ENCODE measurements at places on chromosomes 11 and 22.

- no peak for DNase-seq
These were observed 123.4 kb downstream of the DSCAML1 start for GRCh38 chr11:117673602-117674001.

- DNase-seq = no peak
These were observed 5.9 kb upstream of the ATF4 start for GRCh38 chr22:39514373-39514973.

DNA sequence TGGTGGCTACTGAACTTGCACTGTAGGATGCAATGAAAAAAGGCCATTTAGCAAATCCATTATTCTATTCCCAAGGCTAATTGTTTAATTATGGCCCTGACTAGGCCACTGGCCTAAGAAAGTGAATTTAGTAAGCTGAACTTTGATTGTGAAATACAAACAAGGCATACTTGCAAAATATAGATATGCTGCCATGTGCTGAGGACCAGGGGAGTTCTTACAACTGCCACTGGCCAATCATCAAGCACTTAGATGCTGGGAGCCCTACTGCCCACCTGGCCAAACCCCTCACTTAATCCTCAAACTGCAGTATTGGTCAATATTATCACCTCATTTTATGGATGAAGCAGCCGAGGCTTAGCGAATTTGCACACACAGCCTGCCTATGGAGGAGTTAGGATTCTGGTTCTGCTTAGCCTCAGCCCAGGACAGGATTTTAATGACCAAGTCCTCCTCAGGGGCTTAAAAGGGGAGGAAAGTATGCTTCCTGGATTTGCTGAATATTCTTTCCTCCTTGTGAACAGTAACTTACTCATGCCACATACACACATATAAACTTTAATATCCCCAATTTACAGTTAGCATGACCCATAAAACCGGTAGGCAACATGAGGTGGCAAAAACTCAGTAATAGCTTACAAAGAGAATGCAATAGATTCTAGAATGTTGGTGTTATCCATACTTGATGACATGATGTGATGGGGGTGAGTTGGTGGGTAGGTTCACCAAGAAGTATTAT lies 39.3 kb downstream of the CD44 start:
- no peak for DNase-seq

DNA sequence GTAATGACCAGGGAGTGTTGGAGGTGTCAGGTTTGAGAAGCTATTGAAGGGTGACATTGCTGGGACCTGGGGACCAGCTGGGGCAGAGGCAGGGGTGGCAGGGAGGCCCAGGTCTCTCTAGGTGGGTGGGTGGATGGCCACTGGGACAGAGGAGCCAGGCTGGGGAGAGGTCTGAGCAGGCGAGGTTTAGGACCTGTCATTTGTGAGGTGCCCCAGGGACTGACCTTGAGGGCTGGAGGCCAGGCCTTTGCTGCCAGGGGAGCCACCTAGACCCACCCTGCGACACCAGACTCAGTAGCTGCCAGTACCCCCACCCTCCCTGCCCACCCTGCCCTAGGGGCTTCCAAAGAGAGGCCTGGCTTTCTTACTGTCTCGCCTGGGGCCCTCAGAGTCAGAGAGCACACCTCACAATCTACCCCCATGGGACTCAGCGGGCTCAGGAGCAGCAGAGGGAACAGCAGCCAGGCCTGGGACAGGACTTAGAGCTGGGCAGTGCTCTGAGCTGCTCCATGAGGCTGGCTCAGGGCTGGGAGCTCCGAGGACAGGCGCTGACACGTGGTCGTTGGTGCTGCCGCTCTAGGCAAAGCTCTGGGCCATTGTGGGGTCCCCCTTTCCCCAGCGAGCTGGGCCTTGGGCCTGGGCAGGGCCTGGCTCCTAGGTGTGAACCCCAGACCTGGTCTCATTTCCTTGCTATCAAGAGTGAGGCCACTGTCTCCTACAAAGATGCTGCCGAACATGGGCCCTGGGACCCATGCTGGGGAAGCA lies 28.6 kb upstream of the PPARA start:
- no peak for DNase-seq

DNA sequence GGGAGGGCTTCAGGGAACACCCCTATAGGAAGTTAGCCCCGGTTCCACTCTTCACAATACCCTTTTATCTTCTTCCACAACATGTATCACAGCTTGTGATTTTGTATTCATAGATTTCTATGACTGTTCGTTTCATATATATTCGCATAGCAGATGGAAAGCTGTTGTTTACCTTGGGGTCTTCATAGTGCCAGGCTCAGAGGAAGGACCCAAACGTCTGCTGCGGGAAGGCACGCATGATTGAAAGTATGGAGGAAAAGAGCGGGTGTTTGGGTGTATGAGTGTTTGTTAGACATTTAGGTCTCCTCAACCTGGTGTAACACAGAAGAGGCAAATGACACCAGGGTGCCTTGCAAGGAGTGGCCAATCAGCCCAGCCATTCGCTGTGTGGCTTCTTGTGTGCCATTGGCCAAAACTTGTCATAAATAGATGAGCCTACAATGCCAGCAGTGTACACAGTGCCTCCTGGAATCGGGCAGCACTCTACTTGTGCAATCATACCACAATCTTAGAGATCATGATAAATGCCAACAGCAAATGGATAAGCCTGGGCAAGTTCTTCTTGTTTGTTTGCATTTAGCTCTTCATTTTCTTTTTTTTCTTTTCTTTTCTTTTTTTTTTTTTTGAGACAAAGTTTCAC lies 10.9 kb upstream of the ADA2 start:
- DNase-seq = no peak

DNA sequence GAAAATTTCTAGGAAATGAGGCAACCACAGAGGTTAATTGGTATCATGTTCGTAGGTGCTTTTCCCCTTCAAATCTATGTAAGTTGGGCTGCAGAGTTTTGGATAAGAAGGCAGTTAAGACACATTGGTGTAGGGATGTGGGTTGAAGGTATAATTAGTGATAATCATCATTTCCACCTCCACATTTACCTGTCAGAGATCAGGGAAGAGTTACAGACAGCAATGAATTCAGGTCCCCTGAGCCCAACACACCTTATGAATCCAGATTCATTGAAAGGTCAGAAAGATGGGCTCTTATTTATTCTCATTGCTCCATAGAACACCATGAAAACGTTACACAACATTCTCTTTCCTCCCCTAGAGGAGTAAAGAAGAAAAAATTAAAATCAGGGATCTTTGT lies 308.7 kb downstream of the C11orf87 start:
- DNase-seq = no peak

DNA sequence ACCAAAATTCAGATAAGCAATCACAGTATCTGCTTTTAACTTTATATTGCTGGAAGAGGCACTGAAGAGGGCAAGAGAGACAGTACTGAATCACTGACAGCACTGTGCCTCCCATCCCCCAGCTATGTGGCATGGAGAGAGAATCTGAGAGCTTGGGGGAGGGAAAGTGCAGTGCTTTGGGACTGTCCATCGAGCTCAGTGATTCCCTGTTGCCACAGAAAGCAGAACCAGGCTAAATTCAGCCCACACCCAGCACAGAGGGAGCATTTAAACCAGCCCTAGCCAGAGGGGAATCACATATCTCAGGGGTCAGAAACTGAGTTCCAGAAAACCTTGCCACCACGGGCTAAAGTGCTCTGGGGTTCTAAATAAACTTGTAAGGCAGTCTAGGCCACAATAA lies 44.3 kb downstream of the KCNQ1 start:
- DNase-seq = no peak

- DNase-seq = no peak
These were observed 70.7 kb upstream of the CCDC179 start for GRCh38 chr11:22930816-22931594.

DNA sequence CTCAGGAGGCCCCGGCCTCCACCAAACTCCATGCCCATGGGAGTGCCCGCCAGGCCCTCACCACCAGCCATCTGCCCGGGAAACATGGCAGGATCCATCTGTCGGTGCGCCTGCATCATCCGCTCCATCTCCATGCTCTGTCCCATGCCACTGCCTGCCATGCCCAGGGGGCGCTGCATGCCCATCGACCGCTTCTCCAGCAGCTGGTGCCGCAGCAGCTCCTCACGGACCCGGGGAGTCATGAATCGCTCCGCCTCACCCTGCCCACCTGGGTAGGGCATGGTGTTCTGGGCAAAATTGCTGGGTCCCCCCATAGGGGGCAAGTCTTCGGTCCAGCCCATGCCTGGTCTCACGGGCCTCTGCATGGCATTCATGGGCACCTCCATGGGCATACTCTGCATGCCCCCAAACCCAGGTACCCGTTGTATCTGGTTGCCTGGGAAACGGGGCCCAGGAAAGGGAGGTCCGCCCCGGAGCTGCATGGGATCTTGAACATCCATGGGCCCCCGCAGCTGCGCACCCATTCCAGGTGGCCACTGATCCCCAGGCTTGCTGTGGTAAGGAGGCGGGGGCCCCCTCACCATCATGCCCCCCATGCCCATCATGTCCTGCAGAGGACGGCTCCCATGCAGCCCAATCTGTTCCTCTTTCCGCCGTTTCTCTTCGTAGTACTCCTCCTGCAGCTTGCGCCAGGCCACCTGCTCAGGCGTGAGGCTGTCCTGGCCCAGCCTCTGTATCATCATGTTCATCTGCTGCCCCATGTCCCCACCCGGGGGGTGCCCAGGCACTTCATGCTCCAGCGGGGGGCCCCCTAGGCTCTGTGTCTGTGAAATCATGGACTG lies 18.0 kb downstream of the CXCR5 start:
- DNase-seq = no peak

DNA sequence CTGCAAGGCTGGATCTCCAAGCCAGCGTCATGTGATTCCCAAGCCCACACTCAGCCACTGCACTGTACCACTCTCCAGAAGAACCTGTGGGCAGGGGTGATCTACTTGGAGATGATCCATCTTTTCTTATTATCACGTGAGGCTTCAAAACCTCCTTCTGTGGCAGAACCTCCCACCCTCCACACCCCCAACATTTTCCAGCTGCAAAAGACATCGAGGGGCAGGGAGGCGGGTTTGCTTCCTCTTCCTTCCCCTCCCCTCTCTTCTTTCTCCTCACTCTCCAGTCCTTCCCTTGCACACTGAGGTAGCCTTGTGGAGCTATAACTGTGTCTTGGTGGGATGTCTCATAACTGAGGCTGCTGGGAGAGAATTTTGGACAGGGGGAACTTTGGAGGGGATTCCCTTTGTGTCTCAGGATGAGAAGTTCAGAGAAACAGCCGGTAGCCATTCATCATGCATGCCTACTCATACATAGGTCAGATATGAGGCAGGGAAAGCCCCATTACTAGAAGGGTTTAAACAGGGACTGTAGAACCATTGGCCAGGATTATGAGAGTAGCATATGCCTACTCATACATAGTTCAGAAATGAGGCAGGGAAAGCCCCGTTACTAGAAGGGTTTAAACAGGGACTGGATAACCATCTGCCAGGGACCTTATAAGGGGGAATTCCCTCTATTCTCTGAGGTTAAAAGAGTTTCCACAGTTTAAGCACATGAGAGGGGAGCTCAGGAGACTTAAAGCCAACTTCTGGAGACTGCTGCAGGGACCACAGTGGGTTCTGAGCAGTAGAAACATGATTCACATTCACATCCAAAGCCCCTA lies 420.7 kb upstream of the CADM1 start:
- DNase-seq = no peak

DNA sequence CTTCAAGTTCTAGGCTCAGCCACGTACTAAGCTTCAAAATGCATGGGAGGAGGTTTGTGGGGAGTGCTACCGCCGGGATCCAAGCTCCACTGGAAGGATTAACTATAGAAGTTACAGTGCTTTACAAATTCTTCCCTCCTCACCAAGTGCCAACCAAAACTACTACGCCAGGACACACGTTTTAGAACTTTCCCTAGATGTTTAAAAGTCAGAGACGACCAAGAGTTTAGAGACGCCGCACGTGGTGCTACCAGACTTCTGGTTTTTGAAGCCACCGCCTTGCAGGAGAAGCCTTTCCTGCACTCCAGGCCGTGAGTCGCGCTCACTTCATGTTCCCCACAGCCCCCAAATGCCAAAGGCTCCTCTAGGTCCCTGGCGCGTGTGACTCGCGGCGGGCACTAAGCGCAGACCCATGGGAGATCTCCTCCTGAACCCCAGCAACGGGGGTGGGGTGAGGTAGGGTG lies 734 bp downstream of the SNU13 start:
- no peak for DNase-seq

- no peak for DNase-seq
These were observed 5.4 kb downstream of the PARVG start for GRCh38 chr22:44186121-44186510.

DNA sequence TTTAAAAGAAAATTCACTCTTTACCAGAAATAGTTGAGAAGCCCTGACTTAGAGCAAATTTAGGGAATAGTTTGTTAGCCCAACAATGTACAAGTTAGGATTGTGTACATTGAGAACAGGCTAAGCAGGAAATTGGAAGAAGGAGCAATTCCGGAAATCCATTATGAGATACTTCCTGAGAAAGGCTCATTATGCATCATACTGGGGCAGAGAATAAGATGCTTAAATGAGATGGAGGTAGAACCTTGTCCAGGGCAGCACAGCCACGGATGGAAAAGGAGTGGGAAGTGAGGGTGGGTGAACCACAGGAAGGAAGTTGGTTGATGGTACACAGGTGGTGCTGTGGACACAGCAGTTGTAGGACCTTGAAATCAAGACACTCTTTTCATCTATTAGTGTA lies 180.2 kb downstream of the PGR start:
- no peak for DNase-seq

GRCh38 chr11:76636826-76637460 lies 33.6 kb downstream of the LRRC32 start:
- DNase-seq = no peak

- no peak for DNase-seq
These were observed 36.4 kb upstream of the TH start for GRCh38 chr11:2207773-2208621.

DNA sequence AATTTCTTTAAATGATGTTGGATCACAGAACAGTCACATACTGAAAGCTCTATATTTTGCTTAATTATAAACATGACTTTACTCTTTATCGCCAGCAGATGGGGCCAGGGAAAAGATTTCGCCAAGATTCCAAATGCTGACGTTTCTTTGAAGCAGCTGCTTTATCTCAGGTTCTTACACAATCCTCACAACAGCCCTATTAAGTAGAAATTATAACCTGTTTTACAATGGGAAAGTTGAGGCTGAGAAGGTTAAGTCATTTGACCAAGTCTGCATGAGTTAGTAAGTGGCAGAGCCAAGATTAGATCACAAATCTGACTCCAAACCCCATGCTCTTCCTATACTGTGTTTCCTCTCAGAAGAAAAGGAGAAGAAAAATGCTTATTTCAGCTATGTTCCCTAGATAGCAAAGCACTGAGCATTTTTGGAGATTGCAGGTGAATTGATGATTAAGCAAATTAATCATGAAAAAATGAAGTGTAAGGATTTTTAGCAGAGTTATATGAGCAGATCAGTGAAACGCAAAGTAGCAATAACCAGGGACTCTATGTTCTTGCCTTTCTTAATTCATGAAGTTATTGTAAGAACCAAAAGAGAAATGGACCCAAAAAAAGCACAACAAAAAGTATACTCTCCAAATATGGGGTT lies 79.0 kb downstream of the AASDHPPT start:
- DNase-seq = no peak

Data from activated gamma-delta T cell treated with anti-CD3 and anti-CD28 coated beads, Interleukin-2, amount 50 U/mL, for 16 hours (primary cell).